Neural crest cell (in vitro differentiated cells): ENCODE measurements at places on chromosomes 1 and 21.

- DNase-seq, result no peak
Observed at GRCh38 chr21:41670056-41670805, 96.6 kb downstream of the RIPK4 start.

- peak; percentile 8 for DNase-seq
Observed at GRCh38 chr1:31987135-31987619, 26.5 kb upstream of the KHDRBS1 start.

GRCh38 chr1:200230671-200231070, 179.2 kb downstream of the ZNF281 start:
- DNase-seq, result no peak

DNA sequence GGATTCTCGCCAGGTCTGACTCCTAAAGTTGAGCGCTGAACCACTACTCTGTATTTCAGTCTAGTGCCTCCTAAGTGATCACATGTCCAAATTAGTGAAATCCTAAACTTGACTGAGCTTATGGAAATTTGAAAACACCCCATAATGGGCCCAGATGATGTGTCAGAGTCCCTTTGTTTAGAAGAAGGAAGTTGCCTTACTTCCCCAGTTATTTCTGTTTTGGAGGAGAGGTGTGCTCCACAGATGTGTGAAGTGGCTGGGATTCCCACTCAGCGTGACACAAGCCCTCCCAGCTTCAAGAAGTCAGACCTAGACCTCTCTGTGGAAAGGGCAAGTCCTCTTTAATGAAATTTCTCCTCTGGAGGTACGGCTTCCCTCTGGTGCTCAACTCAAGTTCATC, 188.8 kb downstream of the TTLL7 start:
- DNase-seq, result no peak

GRCh38 chr1:160085686-160086455, 4.5 kb downstream of the KCNJ9 start:
- DNase-seq, result peak; percentile 84

GRCh38 chr1:6727535-6727934, 25.9 kb upstream of the DNAJC11 start:
- peak; percentile 77 for DNase-seq
